ENCODE measurements at places on chromosomes 6 and 20. TPM values are rescaled to one million over a fixed set of nuclear protein-coding genes. Genes with fewer than 3 reads are reported as not detected.
A peak's percentile ranks its signal among the peaks of the same experiment; 100 is the strongest.

DNA sequence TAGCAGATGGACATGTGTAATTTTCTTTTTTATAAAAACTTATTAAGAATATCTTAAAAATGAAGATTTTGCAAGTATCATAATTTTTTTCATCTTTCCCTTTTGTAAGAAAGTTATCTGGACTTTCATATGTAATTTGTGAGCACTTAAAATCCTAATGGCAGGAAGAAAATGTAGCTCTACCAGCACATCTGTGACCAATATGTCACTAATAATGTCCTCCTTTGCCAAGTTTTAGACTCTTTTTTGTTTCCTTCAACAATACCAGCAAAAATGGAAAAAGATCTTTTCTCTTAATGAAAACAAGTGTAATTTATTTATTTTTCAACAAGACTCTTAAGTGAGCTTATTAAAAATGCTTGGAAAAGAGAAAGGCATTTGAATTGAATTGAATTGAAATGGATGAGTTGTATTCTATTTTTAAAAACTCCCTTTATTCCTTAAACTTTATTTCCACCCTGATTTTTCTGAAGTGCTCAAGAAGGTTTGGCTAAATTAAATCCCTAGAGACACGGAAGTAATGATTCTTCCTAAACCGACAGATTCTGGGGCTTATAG lies 110.7 kb downstream of the KIF6 start:
- no peaks in the 10 kb centered on the region for H3K4me1 ChIP-seq
- H3K27me3 ChIP-seq: peaks cover 8% of the 10 kb centered on the region
- H3K36me3 ChIP-seq: no peaks in the 10 kb centered on the region
- H3K4me3 ChIP-seq: no peak overlapping the region
- DNase-seq: no peak

GRCh38 chr20:60122671-60123070 lies 164.4 kb downstream of the CDH26 start:
- H3K27me3 ChIP-seq: peaks cover 2% of the 10 kb centered on the region
- no peaks in the 10 kb centered on the region for H3K4me1 ChIP-seq
- no peak overlapping the region for H3K4me3 ChIP-seq
- no peaks in the 10 kb centered on the region for H3K36me3 ChIP-seq

Gene MCHR2
- not detected for total RNA-seq

Gene DNPH1
- total RNA-seq: 57.5 TPM

- DNase-seq: no peak
- no peaks in the 10 kb centered on the region for H3K27me3 ChIP-seq
- peak overlapping the region; percentile 25 for H3K27ac ChIP-seq
- H3K4me3 ChIP-seq: no peak overlapping the region
- peaks cover 43% of the 10 kb centered on the region for H3K36me3 ChIP-seq
- peaks cover 10% of the 10 kb centered on the region for H3K4me1 ChIP-seq
Measured at GRCh38 chr6:12148841-12149240, 136.7 kb downstream of the HIVEP1 start.

Gene CST2
- not detected for total RNA-seq

DNA sequence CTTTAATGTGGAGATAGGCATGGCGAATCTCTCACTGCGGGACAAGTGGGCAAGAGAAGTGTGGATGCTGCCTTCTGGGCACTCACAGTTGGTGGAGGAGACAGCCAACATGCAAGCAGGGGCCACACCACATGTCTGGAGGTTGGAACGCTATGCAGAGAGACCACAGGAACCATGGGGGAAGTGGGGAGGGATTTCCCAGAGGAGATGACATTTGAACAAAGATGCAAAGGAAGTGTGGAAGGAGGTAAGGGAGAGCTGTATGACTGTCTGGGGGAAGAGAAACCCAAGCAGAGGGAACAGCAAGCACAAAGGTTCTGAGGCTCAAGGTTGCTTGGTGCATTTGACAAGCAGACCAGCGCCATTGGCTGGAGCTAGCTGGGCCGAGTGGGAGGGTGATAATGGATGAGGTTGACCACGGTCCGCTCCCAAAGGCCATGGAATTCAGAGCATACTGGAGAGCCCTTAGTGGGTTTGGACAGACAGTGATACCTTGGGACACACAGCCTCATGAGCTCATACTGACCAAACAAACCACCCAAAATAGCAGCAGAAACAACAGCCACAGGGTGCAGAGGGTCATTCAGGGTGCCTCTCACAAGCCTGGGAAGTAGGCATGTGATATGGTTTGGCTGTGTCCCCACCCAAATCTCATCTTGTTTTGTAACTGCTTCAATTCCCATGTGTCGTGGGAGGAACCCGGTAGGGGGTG lies 7.6 kb upstream of the FAM110A start:
- no peaks in the 10 kb centered on the region for H3K4me1 ChIP-seq
- no peak overlapping the region for H3K27ac ChIP-seq
- no peak for DNase-seq
- no peaks in the 10 kb centered on the region for H3K36me3 ChIP-seq

Data from activated B cell treated with CpG ODN at 0.5 μM for 24 hours (primary cell).